ENCODE measurements at places on chromosomes 11 and 22.

DNA sequence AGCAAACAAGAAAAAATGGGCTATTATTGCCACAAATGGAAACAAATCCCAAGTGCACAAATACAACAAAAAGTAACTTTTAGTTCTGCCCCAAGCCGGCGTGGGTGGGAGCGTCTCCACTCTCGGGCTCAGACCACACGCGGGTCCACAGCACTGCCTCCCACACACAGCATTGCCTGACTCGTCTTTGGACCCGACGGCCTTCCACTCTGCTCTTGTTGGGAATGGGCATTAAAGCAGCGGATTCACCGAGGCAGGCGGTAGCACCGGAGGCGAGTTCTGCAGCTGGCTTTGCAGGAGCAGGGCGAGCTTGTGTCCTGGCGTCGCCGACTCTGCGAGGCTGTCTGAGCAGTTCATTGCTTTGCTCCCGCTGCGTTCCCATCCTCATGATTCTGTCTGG, 23.0 kb downstream of the NADSYN1 start:
- DNase-seq: no peak

DNA sequence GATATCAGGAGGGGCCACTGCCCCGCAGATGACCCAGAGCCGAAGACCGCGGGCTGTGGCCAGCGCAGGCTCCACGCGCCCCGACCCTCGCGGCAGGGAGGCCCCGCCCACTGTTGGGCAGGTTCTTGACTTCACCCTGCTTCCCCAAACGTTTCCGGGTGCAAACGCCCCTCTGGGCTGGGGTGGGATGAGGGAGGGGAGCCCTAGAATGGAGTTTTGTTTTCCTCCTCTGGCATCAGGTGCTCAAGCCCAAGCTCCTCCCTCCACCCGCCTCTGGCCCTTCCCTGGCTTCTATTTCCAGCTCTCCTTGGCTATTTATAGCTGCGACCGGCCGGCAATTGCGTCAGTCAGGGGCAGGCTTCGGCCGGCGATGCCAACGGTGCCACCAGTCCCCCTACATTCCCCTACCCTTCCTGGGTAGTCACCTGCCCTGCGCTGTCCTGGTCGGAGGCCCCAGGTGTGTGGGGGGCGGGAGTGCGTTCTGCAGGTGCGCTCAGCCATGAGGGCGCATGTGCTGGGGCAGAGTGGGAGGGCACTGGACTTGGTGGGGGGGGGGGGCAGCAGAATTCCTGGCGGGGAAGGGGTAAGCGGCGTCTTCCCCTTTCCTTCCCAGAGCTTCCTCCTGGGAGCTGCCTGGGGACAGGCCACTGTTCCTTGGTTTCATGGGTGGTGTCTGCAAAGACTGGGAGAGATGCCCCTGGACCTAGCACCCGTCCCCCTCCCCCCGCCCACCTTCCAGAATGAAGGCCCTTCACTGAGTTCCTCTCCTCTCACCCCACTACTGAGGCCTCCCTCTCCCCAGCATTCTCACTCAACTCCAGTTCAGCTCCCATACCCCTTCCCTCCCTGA, 23.6 kb downstream of the DUSP8 start:
- no peak for DNase-seq

DNA sequence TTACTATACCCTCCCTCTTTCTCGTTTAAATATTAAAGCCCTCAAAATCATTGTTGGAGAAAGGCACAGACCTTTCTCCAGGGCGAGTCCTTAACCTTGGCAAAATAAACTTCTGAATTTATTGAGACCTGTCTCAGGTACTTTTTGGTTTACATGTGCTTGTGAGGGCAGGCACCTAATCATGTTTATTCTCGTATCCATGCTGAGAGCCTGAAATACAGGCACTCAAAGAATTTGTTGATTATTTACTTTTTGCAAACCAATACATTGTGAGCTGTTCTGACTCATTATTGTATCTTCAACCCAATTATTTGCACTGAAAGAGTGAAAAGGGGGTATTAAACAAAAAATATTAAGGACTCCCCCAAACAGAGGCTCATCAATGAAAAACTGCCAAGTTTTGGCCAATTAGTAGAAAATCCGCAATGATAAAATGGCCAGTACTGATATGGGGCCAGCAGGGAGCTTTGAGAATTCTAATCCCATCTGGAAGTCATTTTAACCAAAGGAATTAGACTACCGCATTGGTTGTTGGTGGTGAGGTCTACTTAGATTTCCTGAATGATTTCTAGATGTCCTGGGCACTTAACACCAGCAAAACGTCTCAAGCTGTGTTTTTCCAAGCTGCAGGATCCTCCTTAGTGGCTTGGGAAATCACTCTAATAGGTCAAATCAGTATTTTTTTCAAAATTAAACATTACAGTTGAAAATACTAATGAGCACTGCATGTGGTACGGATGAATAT, 157.3 kb downstream of the SWAP70 start:
- no peak for DNase-seq

DNA sequence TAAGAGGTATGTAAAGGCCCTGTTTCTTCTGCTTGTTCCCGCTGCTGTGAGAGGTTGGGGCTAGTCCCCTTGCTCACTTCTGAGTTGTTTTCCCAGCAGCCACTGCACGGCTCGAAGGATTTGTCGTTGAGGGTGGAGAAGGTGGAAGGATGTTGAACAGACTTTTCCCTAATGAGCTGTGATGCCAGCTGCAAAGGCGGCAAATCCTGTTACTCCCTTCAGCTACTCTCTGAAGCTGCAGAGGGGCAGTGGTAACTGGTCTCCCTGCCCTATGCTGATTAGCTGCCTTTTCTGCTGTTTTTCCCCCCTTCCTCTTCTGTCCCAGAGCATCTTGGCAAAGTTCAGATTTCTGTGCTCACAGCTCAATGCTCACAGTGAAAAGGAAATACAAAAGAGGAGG, 90.4 kb upstream of the SLC25A18 start:
- DNase-seq: no peak

DNA sequence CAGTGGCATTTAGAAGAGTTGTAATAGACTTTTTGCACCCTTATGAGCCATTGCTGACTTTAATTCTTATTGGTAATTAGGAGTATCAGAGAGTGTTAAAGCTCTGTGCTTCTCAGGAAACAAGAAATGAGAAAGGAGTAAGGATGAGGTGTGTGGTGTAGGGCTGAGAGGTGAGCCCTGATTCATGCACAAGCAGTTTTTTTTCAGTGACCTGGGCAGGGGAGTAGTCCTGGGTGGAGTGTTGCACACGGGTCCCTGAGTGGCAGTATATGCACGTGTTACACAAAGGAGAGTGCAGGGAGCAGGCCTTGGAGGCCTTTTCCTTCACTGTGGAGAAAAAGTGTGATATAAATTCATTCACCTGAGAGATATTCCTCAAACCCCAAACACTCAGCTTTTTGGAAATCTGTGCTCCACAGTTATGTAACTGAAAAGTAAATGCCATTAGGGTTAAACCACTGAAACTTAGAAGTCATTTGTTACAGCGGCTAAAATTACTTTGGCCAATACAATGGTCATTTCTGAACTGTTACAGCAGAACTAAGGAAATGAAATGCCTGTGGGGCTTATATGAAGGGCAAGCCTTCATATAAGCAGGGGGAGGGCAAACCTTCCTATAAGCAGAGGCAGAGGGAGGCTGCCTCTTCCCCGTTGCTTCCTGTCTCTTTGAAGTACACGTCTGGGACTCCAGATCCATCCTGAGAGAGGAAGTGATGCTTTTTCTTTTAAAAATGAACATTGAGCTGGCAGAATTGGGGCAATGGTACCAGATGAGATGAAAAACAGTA, 62.6 kb upstream of the OLFML1 start:
- no peak for DNase-seq

DNA sequence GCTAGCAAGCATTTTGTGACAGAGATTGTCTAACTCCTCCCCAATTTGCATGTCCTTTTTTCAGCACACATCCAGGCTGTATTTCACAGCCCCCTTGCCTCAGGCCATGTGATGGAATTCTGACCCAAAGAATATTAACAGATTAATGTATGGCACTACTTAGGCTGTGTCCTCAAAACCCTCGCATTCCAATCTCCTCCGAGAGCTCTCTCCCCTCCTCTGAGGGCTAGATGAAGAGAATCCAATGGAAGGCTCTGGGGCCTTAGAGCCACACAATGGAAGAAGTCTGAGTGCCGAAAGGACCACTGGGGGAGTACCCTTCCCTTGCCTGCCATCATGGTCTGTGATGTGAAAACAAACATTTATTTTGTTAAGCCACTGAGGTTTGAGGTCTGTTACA, 13.7 kb upstream of the NNMT start:
- no peak for DNase-seq

GRCh38 chr11:60699284-60699691, at the start of gene MS4A8:
Gene MS4A8, plus strand, starts transcription at chr11:60699612. Its CDS starts 1,249 bp downstream, at chr11:60700861.
- no peak for DNase-seq

- no peak for DNase-seq
These were observed 249.1 kb downstream of the TTC28 start for GRCh38 chr22:28430466-28431025.

DNA sequence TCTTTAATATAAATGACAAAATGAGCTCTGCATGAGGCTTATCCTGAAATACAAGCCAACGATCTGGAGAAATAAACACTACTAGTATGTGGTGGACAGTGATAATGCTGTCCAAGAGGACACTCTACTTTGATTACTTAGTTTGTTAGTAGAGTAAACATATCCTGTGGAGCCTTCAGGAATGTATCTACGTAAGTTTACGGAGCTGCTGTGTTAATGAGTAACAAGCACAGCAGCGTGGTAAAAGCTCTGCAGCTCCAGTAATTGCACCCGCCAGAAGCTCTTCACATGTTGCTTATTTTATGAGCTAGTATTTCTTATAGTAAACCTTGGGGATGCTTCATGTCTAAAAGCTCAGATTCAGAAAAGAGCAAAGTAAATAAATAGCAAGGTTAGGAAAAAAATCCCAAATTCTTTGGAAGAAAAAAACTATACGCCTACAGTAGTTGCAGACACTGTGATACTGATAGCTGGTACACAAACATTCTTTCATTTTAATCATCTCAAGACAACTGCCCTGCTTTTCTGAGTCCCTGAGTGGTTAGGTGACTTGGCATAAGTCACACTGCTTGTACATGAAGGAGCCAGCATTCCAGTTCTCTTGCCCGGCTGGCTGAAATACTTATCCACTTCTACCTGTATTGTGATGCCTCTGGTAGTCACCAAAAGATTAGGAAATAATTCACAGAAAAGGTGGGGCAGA, 32.7 kb upstream of the CCDC34 start:
- no peak for DNase-seq

- DNase-seq: no peak
These were observed 61.8 kb downstream of the ST3GAL4 start for GRCh38 chr11:126417091-126417862.

GRCh38 chr11:60834742-60835533, 7.0 kb upstream of the CCDC86 start:
- DNase-seq: no peak

GRCh38 chr11:12599408-12600143, 74.6 kb upstream of the TEAD1 start:
- peak; percentile 10 for DNase-seq

- no peak for DNase-seq
These were observed 12.5 kb upstream of the CHST1 start for GRCh38 chr11:45677770-45678512.

DNA sequence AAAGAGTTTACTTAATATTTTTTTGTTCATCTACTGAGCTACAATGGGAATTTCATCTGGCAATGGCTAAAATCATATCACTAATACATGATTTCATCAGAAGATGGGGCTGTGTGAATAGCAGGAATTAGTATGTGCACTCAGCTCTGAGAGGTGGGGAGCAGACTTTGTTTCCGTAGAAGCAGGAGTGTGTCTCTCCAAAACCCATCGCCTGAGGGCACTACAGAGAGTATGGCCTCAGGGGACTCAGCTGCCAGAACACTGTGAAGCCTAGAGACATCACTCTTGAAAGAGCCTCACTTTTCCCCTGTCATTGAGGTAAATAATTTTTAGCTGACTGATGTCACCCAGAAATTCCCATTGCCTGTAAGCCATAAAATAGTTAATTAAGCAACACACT, 261.4 kb upstream of the ISX start:
- DNase-seq: no peak

DNA sequence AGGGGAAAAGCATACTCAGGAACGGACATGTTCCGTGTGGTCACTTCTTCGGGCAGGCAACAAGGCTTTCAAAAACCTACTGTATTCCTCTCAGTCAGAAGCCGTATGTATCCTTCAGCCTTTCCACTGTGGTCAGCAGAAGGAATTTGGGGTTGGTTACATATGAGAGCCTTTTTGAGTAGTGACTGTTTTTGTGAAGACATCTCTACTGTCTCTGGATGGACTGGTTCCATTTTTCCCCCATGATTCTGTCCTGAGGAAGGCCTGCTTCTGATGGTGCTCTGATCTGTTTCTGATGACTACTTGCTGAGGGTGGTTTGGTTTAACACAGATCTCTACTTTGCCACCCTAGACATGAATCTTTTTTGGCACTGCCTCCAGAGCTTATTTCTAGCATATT, 63.7 kb upstream of the HORMAD2 start:
- DNase-seq: no peak

DNA sequence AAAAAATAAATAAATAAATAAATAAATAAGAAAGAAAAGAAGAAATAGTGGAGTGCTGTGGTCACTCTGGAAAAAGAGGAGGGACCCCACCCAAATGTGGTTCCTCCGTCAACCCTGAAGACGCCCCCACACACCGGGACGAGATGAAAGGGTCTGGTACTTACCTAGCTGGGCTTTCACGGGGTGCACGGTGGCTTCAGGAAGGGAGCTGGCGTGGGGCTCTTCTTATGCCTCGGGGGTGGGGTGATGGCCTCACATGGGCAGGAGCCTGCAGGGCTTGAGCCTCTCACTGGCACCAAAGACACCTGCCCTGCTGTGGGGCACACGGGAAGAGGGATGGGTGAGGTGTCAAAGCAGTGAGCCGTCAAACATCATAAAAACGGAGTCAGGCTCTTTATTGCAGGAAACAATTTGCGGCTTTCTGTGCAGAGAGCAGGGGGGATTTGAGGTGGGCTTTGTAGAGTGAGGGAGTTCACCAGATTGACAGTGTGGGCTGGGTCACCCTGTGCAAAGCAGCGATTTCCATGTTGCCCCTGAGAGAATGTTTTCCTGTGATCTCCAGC, 28.0 kb upstream of the KRTAP5-6 start:
- no peak for DNase-seq

GRCh38 chr11:99410636-99411035, 389.9 kb downstream of the CNTN5 start:
- DNase-seq: no peak

- DNase-seq: no peak
These were observed 16.7 kb upstream of the UCP3 start for GRCh38 chr11:74025467-74026166.

DNA sequence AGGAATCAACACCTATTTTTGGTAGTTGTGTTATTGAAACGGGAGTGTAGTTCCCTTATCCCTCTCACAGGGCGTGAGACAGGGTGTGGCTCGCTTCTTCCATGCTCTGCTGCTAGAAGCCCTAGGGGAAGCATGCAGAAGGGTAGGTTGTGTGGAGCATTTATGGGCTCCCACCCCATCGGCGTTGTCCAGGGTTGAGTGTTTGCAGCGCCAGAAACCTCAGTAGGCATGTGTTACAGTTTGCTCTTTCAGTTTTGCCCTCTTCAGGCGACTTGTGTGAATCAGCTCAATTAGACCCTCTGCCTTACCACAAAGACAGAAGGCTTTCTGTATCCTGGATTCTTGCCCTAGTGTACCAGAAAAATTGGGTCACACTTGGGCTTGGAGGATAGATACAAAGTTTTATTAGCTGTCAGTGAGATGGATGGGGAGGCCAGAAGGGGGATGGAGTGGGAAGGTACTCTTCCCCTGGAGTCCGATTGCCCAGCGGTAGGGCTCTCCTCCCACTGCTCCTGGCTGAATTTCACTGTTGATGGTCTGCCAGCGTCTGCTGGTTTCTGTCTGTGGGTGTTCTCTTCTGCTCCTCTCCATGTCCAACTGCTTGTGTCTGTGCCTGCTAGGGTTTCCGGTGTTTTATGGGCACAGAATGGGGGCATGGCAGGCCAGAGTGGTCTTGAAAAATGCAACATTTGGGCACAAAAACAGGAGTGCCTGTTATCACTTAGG, 358.3 kb upstream of the CTSC start:
- DNase-seq: no peak

- DNase-seq: no peak
These were observed 188.4 kb downstream of the SOX6 start for GRCh38 chr11:16167706-16168487.

Measured in activated CD4-positive, CD25-positive, alpha-beta regulatory T cell treated with anti-CD3 and anti-CD28 coated beads, Interleukin-2, amount 50 U/mL, for 16 hours (primary cell).